NCI-H1092 (cell line): ENCODE measurements at places on chromosomes 2 and 18.

- no peak for DNase-seq
These were observed 25.6 kb downstream of the NFATC1 start for GRCh38 chr18:79421275-79421857.

GRCh38 chr2:62141142-62141740 is 54.7 kb upstream of the B3GNT2 start:
- no peak for DNase-seq

DNA sequence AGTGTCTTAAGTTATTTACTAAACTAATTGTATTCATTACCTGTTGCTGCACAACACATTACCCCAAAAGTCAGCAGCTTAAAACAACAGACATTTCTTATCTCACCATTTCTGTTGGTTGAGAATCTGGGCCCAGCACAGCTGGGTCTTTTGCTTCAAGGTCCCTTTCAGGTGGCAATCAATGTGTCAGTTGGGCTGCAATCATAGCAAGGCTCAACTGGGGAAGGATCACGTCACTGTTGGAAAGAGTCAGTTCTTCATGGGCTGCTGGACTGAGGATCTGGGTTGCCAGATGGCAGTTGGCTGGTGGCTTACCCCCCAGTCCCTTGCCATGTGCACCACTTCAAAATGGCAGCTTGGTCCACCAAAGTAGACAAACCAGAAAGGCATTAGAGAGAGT is 261.2 kb downstream of the SUCLG1 start:
- DNase-seq: no peak

DNA sequence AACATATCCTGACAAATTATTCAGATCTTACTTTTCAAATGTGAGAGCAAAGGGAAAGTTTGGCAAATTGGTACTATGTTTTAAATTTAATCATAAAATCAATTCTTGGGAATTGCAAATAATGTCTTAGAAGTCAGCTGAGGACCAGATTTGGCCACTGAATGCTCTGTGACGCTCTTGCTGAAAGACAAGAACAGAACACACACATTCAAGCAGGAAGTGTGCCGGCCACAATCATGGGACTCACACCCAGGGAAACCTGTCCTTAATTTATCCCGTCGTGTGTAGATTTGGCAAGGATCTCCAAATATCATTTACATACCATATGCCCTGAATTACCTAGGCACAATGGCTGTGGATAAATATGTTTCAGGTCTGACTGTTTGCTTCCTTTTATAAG is 253.1 kb downstream of the TCF4 start:
- no peak for DNase-seq

GRCh38 chr2:61452392-61452791 is 18.5 kb downstream of the USP34 start:
- no peak for DNase-seq

- no peak for DNase-seq
These were observed 543.0 kb downstream of the PLCL1 start for GRCh38 chr2:198347349-198347748.

- DNase-seq: no peak
These were observed 1162.6 kb upstream of the SLC39A10 start for GRCh38 chr2:194494401-194494800.
